ENCODE measurements at places on chromosomes 5 and 9.

DNA sequence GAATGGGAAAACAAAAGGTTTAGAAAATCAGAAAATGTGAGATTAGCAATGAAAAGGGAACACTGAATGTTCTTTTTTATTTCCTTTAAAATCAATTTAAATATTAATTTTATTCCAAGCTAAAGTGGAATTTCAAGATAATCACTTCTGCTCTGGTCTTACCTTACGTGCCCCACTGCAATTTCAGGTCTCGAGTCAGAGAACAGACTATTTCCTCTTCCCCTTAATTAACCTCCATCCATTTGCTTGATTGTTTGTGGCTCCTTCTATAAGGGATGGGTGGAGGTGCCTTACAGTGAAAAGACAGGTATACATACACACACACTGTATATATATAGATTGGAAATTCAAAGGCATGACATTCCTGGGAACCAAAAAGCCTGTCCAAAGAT, 137.1 kb downstream of the SUSD1 start:
- DNase-seq, result no peak

DNA sequence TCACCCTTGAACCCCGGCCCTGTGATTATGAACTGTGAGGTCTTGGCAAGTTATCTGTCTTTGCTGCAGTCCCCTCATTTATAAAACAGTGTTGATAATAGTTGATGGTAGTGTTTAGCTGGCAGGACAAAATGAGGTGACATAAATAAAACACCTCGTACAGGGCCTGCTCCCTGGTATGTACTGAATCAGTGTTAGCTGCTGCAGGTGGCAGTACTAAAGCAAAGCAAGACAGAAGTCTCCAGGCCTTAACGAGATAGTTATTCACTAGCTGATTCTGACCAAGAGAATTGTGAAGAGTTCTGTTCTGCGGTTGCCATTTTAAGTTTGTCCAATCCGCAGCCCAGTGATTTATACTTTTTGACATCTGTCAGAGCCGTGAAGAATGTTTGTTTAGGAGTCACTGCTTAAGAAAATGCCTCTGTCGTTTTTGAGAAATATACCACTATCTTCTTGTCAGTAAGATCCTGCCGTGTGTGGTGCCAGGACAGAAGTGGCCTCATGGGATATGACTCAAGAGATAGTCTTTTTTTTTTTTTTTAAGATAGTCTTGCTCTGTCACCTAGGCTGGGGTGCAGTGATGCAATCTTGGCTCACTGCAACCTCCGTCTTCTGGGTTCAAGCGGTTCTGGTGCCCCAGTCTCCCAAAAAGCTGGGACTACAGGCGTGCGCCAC, 75.9 kb downstream of the KDM4C start:
- DNase-seq, result no peak

GRCh38 chr5:86979811-86980411, 287.8 kb upstream of the RASA1 start:
- no peak for DNase-seq

GRCh38 chr5:178143246-178143645, 10.4 kb downstream of the NHP2 start:
- DNase-seq, result no peak

DNA sequence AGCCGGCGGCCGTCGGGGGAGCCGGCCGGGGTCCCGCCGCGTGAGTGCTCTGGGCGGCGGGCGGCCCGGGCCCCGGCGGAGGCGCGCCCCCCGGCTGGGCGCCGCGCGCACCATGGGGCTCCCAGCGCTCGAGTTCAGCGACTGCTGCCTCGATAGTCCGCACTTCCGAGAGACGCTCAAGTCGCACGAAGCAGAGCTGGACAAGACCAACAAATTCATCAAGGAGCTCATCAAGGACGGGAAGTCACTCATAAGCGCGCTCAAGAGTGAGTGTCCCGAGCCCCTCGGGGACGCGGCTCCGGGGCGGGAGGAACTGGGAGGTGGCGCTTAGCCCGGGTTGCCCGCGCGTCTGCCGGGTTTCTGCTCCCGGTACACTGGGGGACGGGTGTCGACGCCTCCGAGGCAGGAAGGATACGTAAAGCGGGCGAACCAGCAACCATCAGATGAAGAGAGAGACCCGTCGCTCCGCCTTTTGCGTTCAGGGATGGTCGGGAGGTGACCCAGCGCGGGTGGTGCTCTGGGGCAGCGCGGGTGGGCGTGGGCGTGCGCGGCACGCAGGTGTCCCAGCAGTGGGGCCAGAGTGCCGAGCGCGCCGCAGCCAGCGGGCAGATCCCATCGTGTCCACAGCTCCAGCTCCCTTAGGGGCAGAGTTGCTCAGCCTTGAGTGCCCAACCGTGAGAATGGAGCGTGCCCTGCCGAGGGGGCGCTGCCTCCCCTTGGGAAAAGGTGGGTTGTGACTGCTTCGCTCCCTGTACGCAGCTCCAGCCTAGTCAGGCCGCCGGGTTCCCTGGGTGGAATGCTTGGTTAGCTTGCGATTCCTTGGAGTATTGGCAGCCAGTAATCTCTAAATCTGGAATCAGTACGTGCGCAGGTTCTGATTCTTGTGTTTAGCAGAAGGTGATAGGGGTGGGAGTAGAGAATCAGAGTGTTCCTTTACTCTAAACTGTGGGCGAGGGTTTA, 753 bp downstream of the ARHGAP26 start:
- DNase-seq, result peak; percentile 28

DNA sequence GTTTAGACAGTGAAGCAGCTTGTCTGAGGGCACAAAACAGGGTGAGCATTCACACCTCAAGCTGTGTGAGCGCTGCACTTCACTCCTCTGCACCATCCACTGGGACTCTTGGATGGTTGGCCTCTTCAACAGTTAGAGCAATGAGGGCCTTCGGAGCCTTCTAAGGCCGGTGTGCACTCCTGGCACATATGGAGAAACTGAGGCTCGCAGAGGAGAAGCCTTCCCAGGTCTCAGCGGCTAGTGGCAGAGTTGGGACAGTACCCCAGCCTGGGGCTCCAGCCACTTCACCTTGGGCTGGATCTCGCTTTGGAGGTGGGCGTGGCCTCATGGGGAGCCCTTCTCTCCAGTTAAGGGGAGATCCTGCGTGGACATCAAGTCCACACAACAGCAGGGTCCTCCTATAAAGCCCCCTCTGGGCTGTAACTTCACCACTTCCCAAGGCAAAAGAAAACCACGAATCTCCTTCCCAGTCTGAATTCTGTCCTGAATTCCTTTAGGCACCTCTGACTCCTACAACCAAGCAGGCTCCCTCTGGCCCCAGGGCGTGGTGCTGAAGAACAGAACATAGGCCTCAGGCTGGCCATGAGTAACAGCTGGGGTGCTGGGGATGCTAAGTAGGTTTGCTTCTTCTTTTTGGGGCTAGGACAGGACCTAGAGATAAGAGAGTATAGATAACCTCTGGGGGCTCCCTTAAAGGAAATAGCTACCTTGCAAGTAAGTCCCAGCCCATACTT, 30.5 kb upstream of the CSF1R start:
- no peak for DNase-seq

DNA sequence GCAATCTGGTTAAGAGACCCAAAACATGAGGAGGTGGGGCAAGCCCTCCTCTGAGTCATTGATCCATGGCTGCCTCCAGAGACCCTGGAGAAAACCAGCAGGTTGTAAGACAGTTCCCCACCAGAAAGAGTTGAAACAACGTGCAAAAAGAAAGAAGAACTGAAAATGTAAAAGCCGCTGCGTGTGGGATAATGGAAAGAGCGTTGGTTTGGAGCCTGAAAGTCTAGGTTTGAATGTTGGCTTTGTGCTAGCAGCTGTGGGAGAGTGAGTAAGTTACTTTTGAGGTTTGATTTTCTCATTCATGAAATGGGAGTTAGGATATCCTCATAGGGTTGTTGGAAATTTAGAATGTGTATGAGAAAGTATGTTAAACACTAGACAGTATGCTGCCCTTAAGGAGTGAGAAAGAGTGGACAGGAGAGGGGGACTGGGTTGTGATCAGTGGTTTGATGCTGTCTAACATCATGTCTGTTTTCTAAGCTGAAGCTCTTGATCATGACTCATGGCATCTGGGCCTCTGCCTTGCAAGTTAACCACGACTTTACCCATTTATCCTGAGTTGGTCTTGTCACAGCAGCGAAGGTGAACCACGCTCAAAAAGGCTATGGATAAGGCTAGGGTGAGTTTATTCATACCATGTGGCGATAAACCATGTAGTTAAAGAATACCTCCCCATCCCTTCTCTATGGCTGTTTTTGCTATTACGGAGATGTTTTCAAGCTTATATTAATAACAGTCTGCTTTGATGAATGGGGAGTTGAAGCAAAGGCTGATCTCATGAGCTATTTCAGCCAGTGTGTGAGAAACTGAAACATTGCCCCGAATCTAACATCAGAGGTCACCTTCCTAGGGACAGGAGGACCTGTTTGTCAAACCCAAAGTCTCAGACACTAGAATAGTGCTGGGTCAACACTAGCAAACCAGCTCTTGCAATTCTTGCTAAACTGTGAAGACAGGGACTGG, 41.3 kb downstream of the ZNF366 start:
- no peak for DNase-seq

GRCh38 chr9:118457171-118458000, 753.2 kb downstream of the TLR4 start:
- no peak for DNase-seq

GRCh38 chr5:61010467-61011454, 65.8 kb downstream of the NDUFAF2 start:
- no peak for DNase-seq

DNA sequence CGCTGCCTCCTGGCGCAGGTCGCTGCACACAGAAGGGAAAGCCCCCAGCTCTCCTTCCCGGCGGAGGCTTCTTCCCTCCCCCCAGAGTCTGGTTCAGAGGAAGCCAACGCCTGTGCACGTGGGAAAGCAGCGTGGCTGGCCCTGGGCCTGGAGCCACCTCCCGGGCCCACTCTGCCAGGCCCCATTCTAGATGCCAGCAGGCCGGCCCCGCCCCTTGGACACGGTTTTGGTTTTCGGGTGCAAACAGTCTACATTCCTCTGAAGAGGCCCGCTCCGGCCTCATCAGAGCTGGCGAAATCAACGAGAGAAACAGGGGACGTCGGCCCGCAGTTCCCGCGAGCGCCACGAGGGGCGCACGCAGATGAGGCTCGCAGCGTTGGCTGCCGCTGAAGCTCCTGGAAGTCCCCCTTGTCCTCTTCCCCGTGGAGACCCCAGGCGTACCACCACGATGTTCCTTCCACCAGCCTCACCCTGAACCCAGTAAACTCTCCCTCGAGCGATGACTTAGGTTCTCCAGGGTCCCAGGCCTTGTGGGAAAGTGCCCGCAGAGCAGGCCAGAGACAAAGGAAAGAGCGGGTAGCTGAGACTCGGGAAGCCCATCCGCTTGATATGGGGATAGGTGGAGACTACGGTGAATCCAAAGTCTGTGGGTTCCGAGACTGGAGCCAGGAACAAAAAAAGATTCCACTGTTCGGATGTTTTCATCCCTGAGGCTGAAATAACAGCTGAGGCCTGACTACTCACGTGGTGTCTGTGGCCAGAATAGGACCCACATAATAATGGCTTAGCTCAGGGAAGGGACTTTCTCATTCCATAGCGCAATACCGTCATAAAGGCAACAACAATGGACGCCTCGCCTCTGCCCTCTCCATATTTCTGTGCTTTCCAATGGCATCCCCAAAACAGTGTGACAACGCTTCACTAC, 64.2 kb downstream of the KLF4 start:
- peak; percentile 43 for DNase-seq

GRCh38 chr5:135891791-135892190, 3.9 kb downstream of the IL9 start:
- no peak for DNase-seq

DNA sequence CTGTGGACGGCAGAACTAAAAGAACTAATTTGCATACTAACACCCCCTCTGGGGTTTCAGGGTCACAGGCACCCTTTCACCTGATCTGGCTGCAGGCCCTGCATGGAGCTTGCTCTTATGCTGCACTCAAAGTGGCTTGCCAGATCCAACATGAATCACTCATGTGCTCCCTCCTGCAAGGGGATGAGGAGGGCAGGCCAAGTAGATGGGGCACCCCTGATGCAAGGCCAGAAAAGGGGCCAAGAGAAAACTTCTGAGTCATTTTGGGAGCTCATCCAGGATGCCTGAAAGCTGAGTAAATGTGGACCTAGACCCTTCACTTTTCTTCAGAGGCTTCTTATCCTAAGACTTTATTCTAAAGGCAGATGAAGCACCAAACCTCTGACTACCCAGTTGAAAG, 558.5 kb upstream of the PTGER4 start:
- DNase-seq, result no peak

DNA sequence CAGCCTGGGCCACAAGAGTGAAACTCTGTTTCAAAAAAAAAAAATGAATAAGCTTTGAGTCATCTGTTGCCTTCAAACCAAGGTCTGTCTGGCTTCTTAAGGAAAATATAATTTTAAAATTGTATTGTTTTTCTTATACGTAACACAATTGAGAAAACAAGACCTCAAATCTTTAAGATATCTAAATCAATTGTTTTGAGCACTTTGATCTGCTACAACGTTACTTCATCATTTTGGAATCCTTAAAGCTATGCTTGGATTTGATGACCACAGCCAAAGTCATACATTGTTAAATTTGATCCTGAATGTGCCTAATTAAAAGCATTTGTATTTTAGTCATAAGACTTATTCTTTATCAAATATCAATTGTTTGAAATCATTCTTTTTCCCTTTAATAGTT, 37.7 kb upstream of the VCAN start:
- no peak for DNase-seq

- no peak for DNase-seq
These were observed 22.4 kb upstream of the ATG10 start for GRCh38 chr5:81949462-81949861.

GRCh38 chr9:92492781-92493401, 10.6 kb upstream of the ASPN start:
- no peak for DNase-seq

- DNase-seq, result no peak
These were observed 442.9 kb upstream of the SGCD start for GRCh38 chr5:155884041-155884440.

DNA sequence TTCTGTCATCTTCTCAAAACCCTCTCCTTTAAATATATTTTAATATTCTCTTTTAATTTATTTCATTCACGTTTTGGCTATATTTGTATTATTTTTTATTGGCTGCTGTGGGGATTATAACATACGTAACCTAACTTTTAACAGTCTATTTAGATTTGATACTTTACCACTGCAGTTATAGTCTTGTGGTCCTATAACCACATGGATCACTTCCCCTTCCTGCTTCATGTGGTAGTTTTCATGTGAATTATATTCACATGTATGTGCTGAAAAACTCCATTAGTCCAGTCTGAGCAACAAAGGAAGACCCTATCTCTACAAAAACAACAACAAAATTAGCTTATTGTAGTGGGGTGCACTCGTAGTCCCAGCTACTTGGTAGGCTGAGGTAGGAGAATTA, 34.3 kb downstream of the CENPP start:
- DNase-seq, result no peak

Measured in stimulated activated CD4-positive, alpha-beta T cell treated with anti-CD3 and anti-CD28 coated beads, Interleukin-15, amount 100 ng/mL, for 1 hour (primary cell).